HuH-7.5 (cell line): ENCODE measurements at places on chromosomes 7 and 10.

DNA sequence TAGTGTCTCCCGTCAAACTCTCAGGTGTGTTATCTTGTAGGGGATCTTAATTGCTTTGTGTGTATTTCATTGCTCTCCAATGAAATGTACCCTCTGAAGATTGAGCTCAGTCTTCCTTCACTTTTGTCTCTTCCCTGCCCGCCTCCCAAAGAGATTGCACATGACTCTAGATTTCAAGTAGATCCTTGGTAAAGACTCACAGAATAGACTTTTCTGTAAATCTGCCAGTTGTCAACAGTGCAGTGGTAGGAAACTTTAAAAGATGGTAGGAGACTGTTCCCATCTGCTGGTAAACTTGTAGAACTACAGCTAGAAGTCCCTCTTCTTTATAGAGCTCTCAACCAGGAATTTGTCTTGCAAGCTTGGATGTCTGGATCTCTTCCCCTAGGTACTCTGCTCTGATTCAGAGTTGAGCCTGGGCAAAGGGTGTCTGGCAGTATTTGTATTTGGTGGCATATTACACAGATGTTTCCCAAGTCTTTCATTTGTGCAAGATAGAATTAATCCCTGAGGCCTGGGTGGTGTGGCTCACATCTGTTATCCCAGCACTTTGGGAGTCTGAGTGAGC lies 9.6 kb downstream of the CCL26 start:
- DNase-seq, result peak; percentile 63

- no peak for DNase-seq
These were observed 23.2 kb downstream of the TPK1 start for GRCh38 chr7:144812379-144813283.

DNA sequence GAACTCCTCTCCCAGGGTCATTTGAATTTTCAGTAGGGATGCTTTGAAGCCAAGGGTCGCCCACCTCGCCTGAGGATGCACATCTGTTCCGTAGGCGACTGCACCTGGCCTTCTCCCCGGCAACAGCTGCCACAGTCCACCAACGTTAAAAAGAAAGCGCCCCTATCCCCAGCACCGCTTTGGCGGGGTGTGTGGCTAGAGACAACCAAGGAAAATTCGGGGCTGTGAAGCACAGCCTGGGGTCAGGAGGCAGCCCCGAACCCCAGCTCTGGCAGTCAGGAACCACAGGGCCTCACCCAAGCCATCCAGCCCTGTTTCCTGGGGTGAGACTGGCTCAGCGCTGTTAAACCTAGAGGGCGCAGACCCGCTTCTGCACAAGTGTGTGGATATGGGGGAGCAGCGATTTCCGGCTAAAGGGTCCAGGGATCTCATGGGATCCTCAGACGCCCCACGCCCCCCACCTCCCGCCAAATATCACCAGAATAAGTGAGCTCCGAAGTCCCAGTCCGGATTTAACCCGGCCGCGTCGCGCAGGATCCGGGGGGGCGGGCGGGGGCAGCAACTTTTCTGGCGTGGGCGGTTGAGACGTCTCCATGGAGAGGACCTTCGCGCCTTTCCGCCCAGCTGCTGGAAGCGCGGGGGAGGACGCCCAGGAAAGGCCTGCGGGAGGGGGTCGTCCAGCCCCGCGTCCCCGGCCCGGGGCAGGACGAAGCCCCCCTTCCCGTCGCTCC lies 822 bp downstream of the ZC3HAV1L start:
- peak; percentile 65 for DNase-seq

DNA sequence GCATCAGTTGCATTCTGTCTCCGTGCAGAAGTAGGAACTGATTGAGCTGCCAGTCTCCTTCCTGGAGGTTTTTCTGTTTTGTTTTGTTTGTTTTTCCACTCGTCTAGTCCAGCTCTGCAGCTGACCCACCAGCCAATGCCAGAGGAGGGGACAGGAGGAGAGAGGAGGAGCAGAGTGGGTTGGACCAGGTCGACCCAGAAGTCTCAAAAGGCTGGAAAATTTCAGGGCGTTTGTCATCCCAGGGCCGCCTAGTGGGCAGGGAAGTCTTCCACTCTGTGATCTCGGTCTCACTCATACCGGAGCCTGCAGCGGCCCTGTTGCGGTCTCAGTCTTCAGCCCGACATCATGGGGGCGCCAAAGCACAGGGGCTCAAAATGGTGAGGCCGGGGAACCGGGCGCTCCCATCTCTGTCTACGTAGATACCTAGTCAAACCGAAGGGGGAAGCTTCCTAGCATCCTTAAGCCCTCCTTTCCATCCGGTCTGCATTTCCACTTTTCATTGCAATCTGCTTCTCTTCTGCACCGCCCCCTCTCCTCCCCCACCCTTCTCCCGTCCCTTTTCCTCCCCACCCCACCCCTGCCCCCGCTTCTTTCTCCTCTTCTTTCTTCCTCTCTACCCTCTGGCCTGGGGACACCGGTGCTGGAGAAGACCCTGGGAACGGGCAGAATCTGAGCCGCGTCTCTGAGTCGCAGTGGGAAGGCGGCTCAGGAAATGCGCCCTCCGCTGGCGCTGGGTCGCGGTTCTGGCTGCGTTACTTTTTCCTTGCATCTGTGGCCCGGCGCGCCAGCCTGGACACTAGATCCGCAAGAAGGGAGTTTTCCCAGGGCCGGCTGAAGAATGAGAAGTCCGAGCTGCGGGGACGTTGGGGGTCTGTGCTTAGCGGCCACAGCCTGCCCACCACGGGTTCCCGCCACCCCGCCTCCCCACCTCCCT lies 16.2 kb upstream of the PAX2 start:
- DNase-seq, result peak; percentile 94

DNA sequence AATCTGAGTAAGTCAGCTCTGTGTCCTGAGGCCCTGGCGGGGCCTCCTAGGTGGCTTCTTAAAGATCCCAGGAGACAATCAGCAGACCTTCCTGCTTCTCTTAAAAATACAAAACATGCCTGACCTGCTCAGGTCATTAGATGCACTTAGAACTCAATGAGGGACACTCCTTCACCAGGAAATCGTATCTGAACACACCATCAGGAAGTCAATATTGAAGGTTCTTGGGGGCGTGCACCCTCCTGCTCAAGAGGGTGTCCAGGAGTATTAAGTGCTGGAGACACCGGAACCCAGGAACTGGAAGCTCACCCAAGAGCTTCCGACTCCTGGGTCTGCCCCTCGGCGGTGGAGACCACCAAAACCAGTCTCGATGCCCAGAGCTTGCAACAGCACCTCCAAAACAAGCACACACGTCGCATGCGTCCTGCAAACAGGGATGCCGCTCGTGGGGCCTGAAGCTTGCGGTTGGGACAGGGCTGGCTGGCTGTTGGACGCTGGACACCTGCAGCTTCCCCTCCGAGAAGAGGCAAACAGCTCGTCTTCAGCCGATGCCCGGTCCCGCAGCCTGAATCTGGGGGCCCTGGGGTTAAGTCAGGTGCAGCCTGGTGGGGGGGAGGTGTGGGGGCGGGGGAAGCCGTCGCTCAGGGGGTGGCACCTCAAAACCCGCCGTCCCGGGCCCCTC lies 803 bp downstream of the RAPGEF5 start:
- no peak for DNase-seq

GRCh38 chr7:157769086-157769485 lies 432.3 kb downstream of the DNAJB6 start:
- DNase-seq, result no peak

GRCh38 chr7:98836811-98837629 lies 32.8 kb downstream of the TMEM130 start:
- DNase-seq, result peak; percentile 67

- DNase-seq, result no peak
These were observed 132.5 kb upstream of the WNT16 start for GRCh38 chr7:121196286-121196685.

DNA sequence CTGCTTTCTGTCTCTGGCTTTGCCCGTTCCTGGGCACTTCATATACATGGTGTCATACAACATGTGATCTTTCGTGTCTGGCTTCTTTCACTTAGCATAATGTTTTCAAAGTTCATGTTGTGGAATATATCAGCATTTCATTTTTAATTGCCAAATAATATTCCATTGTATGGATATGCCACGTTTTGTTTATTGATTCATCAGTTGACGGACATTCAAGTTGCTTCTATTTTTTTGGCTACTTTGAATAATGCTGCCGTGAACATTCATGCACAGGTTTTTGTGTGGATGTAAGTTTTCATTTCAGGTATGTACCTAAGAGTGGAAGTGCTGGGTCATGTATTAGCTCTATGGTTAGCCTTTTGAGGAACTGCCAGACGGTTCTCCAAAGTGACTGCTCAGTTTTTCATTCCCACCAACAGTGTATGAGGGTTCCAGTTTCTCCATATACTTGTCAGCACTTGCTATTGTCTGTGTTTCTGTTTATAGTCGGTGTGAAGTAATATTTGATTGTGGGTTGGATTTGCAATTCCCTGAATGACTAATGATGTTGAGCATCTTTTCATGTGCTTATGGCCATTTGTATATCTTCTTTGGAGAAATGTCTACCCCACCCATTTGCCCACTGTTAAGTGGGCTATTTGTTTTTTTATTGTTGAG lies 401.4 kb upstream of the GALNT17 start:
- DNase-seq, result no peak

DNA sequence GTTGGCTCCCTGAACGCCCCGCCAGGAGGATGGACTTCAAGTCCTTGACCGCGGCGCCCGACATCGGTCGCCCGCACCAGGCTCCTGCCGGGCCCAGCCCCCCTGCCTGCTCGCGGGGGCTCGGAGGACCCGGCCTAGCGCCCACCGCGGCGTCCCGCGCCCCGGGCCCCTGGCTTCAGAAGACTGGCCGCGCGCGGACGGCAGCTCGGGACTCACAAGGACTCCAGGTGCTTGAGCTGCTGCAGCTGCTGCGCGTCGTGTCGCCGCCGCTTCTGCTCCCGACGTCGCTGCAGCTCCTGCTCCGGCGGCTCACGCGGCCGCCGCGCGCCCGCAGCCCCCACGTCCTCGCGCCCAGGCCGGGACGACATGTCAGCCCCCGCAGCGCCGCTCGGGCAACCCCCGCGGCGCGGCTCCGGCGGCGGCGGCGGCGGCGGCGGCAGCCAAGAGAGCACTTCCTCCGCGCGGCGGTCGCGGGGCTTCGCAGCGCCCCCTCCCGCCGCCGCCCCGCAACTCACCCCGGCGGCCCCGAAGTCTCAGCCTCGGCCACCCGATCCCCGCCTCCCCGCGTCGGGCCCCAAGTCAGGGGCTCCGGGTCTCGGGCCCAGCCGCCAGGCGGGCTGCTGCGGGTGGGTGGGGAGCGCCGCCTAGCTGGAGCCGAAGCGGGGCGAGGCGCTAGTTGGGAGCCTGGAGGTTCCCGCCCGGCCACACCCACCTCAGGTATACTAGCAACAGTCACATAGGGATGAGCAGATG lies at the start of gene RP9:
RP9 (minus strand) TSS at position 400 of the 753 bp plus-strand sequence; CDS start at position 368, 32 bp downstream.
- peak; percentile 66 for DNase-seq

- DNase-seq, result no peak
These were observed 19.0 kb upstream of the SLK start for GRCh38 chr10:103947799-103948516.

DNA sequence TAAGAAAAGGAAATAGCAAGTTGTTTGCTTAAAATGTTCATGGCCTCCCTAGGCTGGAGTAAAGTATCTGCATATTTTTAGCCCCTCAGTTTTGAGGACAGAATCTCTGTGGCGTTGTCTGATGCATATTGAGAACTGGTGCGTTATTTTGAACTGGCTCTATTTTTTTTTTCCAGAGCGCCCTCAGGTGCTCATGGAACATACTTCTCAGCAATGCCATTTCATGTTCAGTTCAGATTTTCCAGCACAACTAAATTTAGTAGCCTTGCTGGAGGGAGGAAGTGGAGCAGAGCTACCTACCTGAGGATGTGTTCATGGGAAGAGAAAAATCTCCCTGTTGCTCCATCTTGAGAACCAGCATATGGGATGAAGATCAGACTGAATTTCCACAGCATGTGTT lies 870.5 kb downstream of the LRMDA start:
- no peak for DNase-seq

DNA sequence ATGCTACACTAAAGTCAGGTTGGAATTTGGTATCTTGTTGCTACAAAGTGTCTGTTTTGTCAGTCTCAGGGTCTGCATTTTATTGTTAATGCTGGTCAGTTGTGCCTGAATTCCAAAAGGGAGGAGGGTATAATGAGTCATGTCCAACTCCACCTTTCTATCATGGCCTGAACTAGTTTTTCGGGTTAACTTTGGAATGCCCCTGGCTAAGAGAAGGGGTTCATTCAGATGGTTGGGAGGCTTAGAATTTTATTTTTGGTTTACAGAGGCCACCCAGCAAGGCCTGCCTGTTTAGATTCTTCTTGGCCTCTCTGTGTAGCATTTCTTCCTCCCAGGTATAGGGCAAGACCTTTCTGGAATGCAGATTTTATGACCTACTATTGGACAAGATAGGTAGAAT lies 93.2 kb downstream of the SKIDA1 start:
- no peak for DNase-seq

DNA sequence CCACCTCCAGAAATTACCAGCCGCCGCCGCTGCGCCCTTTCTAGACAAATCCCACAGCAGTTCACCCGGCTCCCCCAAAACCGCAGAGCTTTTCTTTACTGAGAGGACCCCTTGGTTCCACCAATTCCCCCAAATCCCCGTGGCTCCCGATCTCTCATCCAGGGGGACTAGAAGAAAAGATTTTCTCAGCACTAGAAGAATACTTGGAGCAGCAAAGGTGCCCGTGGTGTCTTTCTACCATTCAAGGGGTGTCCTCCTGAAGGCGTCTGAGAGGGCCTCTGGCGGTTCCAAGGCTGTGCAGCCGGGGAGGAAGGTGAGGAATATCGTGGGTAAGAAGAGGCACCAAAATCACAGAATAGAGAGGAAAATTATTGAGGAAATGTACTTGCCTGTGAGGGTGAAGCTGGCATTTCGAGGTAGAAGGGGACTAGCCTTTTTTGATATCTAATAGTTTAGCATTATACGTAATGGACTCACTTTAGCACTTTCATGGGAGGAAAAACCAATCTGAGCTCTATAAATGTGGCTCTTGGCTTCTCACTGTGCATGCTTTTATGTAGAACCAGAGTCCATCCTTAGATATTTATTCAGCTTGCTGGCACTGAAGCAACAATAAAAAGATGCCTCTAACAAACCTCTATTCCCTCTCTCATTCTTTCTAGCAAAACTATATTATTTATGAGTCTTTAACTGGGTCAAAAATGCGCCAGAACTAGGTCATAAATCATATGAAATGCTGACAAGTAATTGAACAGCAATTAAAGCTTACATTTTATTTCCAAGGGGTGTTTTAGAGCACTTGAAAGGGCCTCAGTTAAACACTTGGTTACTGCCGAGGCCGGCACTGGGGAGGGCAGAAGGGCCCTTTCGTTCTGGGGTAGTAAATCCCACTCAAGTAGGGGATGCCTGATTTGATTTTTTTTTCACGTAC lies 13.8 kb upstream of the HOXA2 start:
- DNase-seq, result no peak

GRCh38 chr10:114499630-114500190 lies 95.4 kb upstream of the AFAP1L2 start:
- no peak for DNase-seq

GRCh38 chr10:3782146-3782450 lies 2.9 kb downstream of the KLF6 start:
- DNase-seq, result no peak

GRCh38 chr7:88121335-88121734 lies 98.5 kb downstream of the SRI start:
- no peak for DNase-seq

- DNase-seq, result no peak
These were observed 128.9 kb downstream of the NRCAM start for GRCh38 chr7:108327353-108327752.

GRCh38 chr7:8353991-8354390 lies 79.4 kb upstream of the NXPH1 start:
- DNase-seq, result no peak

- DNase-seq, result no peak
These were observed 4.4 kb downstream of the SPRN start for GRCh38 chr10:133420028-133420427.
